G401 (cell line): ENCODE measurements at places on chromosomes 4 and X.
A peak's percentile ranks its signal among the peaks of the same experiment; 100 is the strongest.

DNA sequence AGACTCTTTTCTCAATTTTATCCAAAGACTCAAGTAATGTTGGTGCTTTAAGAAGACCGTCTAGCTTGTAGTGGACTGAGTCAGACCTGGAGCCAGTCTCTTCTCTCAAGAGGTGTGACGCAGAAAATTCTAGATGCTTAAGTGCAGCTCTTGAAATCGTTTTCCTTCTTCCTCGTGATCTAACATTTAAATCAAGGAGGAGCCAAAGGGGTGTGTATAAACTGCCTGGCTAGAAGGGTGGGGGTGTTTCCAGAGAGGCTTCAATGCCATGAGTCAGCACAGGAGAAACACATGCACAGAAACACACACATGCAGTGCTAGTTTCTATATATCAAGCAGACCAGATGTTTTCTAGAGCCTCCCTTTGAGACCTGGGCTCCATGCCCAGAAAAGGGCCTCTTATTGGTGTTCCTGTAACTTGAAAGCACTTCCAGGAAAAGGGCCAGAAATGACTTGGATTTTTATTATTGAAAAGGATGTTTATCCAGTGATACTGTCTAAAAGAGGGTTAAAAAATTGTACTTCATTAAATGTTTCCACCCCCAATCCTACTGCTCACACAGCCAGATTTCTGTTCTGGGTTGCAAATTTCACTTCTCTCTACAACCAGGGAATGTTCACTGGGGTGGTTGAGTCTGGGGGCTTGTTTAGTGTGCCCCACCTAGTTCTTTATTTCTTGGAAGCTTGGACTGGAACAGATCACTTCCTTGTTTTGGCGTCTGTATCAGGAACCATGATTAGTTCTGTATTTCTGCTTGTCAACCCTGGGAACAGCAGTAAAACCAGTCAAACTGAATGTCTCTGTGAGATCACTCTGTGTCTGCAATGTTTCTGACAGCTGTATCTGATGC lies at the start of gene CLIC2:
Gene CLIC2, minus strand, starts transcription at position 129 of the 851 bp plus-strand sequence. CDS start 187 bp downstream, outside the sequence.
- DNase-seq = no peak

DNA sequence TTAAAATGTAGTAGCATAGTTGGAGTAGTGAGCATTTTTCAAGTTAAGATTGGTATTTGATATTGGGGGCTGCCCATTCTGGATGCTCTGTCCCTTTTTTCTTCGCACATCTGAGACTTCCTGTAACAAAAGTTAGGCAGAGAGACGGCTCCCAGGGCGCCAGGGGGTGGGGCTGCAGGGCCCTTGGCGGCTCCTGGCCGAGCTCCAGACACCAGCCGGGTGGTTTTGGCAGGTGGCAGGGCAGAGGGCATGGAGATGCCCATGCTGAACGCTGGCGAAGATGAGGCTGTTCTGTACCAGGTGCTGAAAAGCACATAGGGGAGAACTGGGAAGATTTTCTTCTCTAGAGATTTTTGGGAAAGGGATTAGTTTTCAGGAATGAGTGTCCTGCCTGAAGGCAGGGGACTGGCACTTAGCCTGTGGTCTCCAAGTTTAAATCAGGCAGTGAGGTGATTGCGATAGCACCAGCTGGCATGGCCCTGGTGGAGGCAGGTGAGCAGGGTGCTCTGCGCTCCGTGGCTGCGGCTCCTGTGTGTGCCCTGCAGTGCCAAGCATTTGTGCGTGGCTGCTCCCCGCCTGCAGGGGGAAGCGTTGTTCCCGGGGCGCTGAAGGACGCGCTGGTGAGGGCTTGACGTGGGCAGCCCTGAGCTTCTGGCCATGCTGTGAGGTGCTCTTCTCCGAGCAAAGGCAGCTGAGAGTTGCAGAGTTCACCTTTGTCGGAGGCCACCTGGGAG lies 23.6 kb upstream of the HGFAC start:
- DNase-seq = no peak

GRCh38 chr4:13559413-13559812 lies 15.1 kb upstream of the NKX3-2 start:
- no peak for DNase-seq

DNA sequence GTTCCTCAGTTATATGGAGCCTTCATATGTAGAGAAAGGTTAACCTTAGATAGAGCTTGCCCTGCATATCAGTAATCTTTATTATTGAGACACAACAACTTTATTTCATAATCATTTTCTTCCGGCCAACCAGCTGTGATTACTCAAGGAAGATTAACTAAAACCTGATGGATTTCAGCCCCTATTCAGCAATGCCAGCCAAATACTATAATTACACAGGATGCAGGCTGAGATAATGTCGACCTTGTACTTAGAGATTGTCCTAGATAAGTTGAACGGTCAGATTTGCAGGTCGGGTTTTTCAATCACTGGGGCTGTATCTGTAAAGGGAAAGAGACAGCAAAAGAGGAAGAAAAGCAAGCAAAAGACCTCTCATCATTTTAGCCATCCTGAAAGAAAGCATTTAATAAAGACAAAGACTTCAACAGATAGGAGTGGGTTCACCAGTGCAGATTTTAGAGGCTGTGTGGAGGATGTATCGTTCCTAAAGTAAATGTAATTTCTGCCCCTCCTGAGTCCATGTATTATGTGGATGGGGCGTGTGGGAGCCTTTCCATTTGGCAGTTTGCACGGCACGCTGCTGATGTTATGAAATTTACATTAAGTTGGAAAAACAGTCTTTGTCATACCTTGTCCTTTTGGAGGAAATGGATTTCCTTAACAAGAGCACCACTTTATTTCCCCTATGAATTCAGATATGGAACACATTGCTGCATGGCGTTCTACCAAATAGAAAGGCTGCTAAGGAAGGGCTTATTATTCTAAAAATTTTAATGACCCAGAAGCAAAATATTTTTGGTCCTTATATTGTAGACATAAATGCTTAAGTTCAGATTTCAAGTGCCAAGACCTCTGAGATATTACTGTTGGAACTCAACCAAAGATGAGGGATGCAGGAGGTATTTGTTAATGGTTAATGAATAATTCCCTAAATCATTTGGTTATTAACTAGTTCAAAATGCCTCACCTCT lies 496.7 kb downstream of the SPRY1 start:
- DNase-seq = no peak

- DNase-seq = no peak
Observed at GRCh38 chr4:18050448-18050847, 28.9 kb upstream of the LCORL start.

GRCh38 chrX:28969126-28969525 lies 381.9 kb downstream of the IL1RAPL1 start:
- DNase-seq = no peak

- no peak for DNase-seq
Observed at GRCh38 chr4:84574069-84574720, 8.7 kb upstream of the CDS1 start.

- no peak for DNase-seq
Observed at GRCh38 chrX:97790850-97791249, 907.1 kb downstream of the RPA4 start.

DNA sequence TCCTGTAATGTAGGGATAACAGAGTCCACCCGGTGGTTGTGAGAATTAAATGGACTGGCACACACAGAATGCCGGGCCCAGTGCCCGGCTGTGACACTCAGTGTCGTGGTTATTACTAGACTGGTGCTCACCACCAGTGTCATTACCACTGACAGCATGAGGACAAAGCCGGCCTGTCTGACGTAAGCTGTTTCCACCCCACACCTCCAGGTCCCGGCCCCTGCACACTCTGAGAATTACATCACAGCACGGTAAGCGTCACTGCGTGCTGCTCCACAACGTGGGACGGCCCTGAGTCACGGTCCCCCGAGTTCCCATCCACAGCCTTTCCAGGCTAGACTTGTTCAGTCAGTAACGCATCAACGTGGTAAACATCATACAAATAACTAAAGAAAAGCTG lies 22.9 kb downstream of the FAT1 start:
- peak; percentile 63 for DNase-seq

GRCh38 chrX:70998411-70999027 lies 67.6 kb upstream of the SLC7A3 start:
- peak; percentile 25 for DNase-seq

DNA sequence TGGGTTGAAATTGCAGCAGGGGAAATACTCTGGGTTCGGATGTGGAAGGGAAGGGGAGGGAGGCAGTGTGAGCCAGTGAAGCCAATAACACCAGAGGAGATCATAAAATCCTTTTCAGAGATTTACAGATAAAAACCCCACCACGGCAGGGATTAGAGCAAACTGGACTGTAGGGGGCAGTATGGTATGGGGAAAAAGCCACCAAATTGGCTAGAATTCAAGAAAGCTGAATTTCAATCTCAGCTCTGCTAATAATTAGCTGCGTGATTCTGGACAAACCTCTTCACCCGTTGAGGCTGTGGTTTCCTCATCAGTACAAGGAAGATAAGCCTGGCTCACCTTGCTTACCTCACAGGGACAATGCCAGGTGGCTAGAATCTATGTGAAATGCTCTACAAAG lies 108.1 kb downstream of the ATG4A start:
- DNase-seq = no peak

- no peak for DNase-seq
Observed at GRCh38 chr4:175215657-175216056, 297.5 kb downstream of the ADAM29 start.

DNA sequence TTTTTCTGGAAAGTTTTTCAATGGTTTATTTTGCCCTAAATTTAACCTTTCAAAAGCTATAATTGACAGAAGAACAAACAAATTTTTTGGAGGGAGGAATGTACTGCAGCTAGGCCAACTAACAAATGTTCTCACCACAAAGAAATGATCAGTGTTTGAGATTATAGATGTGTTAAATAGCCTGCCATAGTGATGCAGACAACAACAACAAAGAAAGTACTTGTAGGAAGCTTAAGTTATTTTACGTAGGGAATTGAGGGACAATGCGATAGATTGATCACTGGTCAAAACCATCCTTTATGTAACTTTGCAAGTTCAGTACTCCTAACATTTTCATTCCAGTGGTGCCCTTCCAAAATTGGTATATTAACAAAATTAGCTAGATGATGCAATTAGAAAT lies 340.4 kb downstream of the SH3BGRL start:
- DNase-seq = no peak

- no peak for DNase-seq
Observed at GRCh38 chrX:21907260-21907659, 33.2 kb upstream of the SMS start.

DNA sequence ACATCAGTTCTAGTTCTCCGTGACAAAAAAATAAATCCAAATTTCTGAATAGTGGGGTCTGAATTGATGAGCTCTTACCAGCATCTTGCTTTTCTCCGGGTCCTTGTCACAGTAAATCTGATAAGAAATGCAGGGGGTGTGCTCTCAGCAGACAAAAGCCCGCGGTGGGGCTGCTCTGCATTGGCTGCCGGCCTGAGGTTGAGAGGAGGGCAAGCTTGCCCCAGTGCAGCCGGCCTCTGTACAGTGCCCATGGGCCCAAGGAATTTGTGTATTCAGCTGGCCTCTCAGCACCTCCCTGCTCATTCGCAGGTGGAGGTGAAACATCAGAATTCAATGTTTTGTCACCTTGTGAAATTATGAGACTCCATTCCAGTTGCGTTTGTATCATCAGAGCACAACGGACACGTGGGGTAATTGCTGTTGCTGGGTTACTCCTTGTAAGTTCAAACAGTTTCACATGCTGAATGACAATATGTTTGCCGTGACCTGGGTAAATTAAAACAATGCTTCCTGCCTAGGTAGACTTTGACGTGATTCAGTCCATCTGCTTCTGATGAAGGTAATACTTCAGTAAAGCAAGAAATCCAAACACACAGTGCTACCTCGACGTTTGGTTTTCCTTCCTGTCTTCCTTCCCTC lies 596.4 kb downstream of the MID1IP1 start:
- DNase-seq = no peak

- DNase-seq = no peak
Observed at GRCh38 chr4:20787940-20788665, 87.8 kb downstream of the PACRGL start.
